A549 treated with GW870086 at 1 μM for 4 hours (cell line): ENCODE measurements at places on chromosomes 11 and 22. TPM values are rescaled to one million over a fixed set of nuclear protein-coding genes. Genes with fewer than 3 reads are reported as not detected.

MIEF1 gene
- 23.3 to 27.7 TPM (median 25.6 TPM) in 5 replicates for total RNA-seq

BEST1 gene
- 2.4 to 5.4 TPM (median 2.9 TPM) in 5 replicates for total RNA-seq

GGA1 gene
- 18.0 to 24.8 TPM (median 22.4 TPM) in 5 replicates for total RNA-seq

CRYBA4 gene
- not detected in 5 replicates for total RNA-seq

MISFA gene
- 1.9 to 2.7 TPM (median 2.2 TPM) in 5 replicates for total RNA-seq

B4GALNT4 gene
- total RNA-seq = 9.3 to 21.2 TPM (median 16.6 TPM) in 5 replicates

RASD2 gene
- total RNA-seq = 0.80 to 1.1 TPM (median 0.95 TPM) in 5 replicates

KDELR3 gene
- 17.8 to 19.5 TPM (median 19.1 TPM) in 5 replicates for total RNA-seq

FGF19 gene
- 0.09 to 0.13 TPM (median 0.10 TPM) in 5 replicates for total RNA-seq

WBP2NL gene
- 0.30 TPM in 1 of 5 replicates, not detected in the others for total RNA-seq

DNAJB7 gene
- not detected in 5 replicates for total RNA-seq

ACRV1 gene
- not detected in 5 replicates for total RNA-seq

FIBIN gene
- total RNA-seq = not detected in 5 replicates

THY1 gene
- 8.9 to 17.2 TPM (median 13.7 TPM) in 5 replicates for total RNA-seq

PKP3 gene
- 29.9 to 39.9 TPM (median 38.6 TPM) in 5 replicates for total RNA-seq

C11orf86 gene
- total RNA-seq = 60.1 to 99.8 TPM (median 85.5 TPM) in 5 replicates

DEPDC5 gene
- total RNA-seq = 3.1 to 6.3 TPM (median 4.9 TPM) in 5 replicates

OVCH2 gene
- total RNA-seq = not detected in 5 replicates

PRR33 gene
- total RNA-seq = not detected in 5 replicates

OR4D5 gene
- not detected in 5 replicates for total RNA-seq

HIKESHI gene
- total RNA-seq = 38.5 to 43.6 TPM (median 40.7 TPM) in 5 replicates

AAMDC gene
- total RNA-seq = 24.4 to 31.0 TPM (median 26.5 TPM) in 5 replicates

AP2A2 gene
- total RNA-seq = 33.0 to 41.4 TPM (median 36.8 TPM) in 5 replicates

SCGB1C1 gene
- not detected in 5 replicates for total RNA-seq

APOA4 gene
- total RNA-seq = 0.08 TPM in 1 of 5 replicates, not detected in the others

MAFF gene
- 16.9 to 28.0 TPM (median 21.5 TPM) in 5 replicates for total RNA-seq
